ENCODE measurements at places on chromosomes 5 and 9.

- no peak for DNase-seq
Observed at GRCh38 chr5:76337953-76338451, 65.1 kb upstream of the IQGAP2 start.

GRCh38 chr5:17801595-17801994 lies 167.3 kb downstream of the TAF11L14 start:
- DNase-seq: peak; percentile 80

- peak; percentile 22 for DNase-seq
Observed at GRCh38 chr5:78747055-78747454, 98.5 kb upstream of the LHFPL2 start.

DNA sequence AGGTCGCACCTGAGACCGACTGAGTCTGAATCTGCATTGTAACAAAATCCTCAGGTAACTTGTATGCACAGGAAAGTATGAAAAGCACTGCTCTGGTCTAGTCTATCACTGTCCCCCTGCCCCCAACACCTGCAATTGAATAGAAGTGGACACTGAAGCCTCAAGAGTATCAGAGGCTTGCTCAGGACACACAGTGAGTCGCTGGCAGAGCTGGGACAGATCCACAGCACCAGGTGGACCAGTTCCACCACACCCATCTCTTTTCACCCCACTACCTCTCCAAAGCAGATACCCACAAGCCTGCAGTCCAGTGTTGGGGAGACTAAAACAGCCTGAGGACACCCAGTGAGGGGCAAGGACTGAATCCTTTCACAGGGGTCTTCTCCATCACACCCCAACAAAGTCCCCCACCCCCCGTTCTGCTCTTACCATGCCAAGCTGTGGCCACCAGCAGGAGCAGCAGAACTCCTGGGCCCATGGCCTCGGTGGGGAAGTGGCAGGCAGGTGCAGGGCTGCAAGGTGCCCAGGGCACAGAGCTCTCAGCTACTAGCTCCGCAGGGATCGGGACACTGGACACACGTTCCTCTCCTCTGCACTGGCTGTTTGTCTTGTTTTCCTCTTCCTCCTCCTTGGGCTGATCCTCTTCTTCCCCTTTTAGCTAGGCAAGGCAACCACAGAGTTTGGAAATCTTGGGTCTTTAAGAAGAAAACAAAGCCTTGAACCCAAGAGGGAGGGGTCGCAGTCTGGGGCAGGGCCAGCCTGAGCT lies at the start of gene CSF1R:
Gene CSF1R (minus strand): TSS at position 605 of the 766 bp plus-strand sequence. CDS start 127 bp downstream, at position 478.
- DNase-seq: no peak

DNA sequence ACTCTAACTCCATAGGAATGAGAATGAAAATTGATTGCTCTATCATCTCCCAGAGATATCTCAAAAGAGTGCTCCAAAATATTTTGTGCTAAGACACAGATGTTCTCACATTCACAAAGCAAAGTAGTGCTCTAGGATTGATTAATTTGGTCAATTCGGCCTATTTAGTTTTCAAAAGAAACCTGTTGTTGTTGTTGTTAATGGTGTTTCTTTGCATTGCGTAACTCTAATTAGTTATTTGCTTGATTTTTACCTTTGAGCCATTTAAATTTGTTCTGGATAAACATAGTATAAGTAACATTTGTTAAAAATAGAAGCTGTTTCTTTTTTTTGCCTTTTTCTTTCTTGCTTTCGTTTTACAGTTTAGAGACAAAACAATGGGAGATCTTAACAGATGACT lies 382.5 kb downstream of the CAAP1 start:
- DNase-seq: no peak

DNA sequence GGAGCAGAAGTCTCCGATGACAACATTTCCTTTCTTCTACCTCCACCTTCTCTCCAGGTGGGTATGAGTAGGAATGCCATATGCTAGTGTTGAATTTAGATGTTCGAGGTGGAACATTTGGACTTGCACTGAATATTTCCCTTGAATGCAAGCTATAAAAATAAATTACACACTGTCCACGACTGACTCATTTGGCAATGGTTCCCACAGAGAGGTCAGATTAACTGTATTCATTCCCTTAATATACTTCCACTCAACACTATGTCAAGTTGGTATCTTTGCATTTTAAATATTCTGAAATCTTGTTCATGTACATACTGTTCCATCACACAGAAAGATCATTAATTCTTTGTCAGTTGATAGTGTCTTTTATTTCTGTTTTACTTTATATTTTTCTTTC lies 222.6 kb upstream of the PIK3R1 start:
- DNase-seq: no peak

GRCh38 chr5:134436523-134437339 lies 25.1 kb upstream of the CDKN2AIPNL start:
- DNase-seq: no peak

GRCh38 chr5:73751254-73751914 lies 125.4 kb downstream of the ARHGEF28 start:
- DNase-seq: no peak

GRCh38 chr9:87280421-87280820 lies 217.2 kb upstream of the DAPK1 start:
- DNase-seq: no peak

DNA sequence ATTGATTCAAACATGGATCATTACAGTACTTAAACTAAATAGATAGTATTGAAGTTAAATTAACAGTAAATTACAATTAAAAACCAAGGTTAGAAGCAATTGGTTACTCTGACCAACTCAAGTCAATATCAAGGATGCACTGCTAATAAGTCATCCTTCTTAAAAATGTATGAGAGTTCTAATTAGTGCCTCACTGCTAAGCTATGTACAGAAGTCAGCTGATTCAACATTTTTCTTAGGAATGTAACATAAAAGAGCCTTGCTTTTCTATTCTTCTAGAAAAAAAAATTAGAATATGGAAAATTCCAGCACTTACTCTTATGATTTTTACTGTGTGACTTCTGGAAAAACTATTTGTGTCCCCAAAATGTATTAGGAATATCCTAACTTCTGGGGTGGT lies 75.7 kb upstream of the FBN2 start:
- DNase-seq: no peak

GRCh38 chr5:128974567-128974966 lies 9.3 kb downstream of the SLC27A6 start:
- no peak for DNase-seq

DNA sequence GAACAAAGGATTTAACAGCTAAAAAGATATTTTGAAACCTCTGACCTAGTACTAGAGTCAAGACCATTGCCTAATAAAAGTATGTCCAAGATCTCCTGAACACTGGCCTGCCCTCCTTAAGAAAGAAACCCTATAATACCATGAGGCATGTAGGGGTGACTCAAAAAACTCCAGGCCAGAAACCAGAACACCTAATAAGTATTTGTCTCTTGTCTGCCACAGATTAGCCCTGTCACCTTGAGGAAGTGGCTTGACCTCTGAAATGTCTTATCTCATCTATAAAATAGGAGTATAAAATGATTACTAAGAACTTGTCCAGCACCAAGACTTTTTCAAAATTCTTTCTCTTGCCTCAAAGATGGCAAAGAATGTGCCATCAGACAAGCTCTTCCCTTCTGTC lies 125.5 kb upstream of the RASGRF2 start:
- DNase-seq: no peak

DNA sequence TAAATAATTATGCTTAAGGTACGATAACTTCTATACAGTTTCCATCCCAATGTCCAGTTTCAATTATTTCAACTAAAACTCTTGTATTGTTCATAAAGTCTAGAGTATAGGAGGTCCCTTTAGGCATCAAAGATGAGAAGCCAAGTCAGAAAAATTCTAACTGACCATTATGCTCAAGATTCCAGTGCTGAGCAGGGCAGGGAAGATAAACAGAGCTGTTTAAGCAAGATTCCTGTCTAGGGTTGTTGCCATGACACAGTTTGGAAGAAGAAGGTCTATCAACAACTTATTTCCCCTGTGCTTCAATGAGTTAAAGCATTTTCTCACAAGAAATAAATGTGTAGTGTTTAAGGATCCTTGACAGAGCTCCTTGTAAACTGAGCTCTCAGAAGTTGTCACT lies 48.9 kb upstream of the MTAP start:
- DNase-seq: no peak

DNA sequence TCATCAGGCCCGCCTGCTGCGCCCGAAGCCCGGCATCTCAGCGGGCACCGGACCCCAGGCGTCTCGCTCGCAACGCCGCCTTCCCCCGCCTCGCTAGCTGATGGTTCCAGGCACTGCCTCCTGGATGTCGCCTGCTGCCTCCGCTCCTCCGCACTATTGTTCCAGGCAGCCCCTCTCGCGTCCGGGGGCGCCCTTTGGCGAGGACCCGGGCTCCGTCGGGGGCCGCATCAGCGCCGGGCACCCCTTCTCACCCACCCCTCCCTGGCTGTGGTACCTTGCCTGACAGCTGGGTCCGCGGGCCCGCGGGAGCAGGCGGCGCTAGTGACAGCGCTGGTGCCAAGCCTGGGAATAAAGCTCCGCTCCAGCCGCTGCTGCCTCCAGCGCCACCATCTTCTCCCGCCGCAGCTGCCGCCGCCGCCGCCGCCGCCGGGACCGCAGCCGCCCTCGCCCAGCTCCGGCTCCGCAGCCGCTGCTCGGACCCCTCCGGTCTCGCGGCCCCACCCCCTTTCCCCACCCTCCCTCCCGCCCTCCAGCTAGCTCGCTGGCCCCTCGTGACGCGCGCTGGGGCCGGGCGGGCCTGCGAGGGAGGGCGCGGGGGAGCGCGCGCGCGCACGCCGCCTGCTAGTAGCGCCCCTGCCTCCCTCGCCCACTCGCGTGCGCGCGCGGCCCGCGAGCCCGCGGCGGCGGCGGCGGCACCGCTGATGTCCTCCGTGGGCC lies at the start of gene APBA1:
Gene APBA1 (minus strand): TSS at position 493 of the 717 bp plus-strand sequence.
- peak; percentile 38 for DNase-seq

DNA sequence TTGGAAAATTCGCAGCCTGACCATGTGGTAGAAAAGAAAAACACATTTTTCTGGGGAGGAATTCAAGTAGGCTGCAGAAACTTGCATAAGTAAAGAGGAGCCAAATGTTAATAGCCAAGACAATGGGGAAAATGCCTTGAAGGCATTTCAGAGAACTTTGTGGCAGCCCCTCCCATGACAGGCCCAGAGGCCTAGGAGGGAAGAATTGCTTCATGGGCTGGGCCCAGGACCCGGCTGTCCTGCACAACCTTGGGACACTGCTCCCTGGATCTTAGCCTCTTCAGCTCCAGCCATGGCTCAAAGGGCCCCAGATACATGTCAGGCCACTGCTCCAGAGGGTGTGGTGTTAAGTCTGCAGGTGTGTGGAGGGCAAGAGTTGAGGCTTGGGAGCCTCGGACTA lies 158.6 kb downstream of the OSTF1 start:
- DNase-seq: no peak

GRCh38 chr9:114769624-114770023 lies 36.2 kb downstream of the TNFSF15 start:
- no peak for DNase-seq

DNA sequence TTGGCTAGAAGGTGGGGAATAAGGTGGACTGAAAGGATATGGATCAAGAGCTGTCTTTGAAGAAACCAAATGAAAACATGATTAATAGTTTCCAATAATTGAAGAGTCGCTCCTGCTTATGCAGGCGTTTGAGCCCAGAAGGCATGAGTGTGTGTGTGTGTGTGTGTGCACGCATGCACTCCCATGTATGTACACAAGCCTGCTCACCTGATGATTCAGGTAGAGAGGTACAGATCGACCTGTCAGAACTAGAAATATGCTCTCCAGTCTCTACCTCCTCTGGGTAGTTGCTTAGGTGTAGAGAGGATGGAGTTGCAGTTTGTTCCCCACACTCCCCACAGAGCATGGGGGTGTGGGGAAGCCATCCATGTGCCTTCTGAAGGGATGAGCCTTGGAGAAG lies 1.1 kb upstream of the FGF1 start:
- no peak for DNase-seq

GRCh38 chr5:3123763-3124157 lies 372.3 kb upstream of the IRX2 start:
- DNase-seq: no peak

GRCh38 chr9:135268031-135268430 lies 180.6 kb downstream of the OLFM1 start:
- DNase-seq: no peak

- no peak for DNase-seq
Observed at GRCh38 chr5:176716320-176716719, 69.0 kb downstream of the TSPAN17 start.
